Stimulated activated CD4-positive, alpha-beta T cell treated with anti-CD3 and anti-CD28 coated beads, TNF-alpha, amount 100 ng/mL, for 4 hours (primary cell): ENCODE measurements at places on chromosomes 1 and 21.
A peak's percentile ranks its signal among the peaks of the same experiment; 100 is the strongest.

DNA sequence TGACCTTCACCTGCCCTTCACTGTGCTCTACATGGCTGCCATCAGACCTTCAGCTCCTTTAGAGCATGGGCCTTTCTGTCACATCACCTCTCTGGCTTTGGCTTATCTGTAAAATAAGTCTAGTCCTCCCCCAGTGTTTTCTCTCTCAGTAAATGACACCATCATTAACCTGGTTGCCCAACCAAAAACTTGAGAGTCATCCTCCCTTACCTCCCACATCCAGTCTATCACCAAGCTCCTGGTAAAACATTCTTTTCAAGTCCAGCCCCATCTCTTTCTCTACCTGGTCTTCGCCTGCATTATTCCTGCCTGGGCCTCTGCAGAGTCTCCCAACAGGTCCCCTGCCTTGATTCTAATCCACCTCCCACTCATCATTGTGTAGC, 13.1 kb downstream of the SLC26A9 start:
- no peak for DNase-seq

DNA sequence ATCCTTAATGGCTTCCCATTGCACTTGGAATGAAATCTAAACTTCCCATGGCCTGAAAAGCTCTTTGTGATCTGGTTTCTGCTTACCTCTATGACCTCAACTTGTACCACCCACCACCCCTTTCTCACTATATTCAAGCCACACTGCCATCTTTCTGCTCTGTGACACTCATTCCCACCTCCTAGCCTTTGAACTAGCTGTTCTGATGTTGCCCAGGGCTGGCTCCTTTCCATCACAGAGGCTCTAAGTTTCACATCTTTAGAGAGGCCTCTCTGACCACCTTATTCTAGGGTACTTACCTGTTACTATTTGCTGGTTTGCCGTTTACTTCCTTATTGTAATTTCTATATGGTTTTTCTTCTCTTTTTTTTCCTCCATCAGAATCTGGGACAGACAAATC, 4.2 kb downstream of the MPZL1 start:
- no peak for DNase-seq

DNA sequence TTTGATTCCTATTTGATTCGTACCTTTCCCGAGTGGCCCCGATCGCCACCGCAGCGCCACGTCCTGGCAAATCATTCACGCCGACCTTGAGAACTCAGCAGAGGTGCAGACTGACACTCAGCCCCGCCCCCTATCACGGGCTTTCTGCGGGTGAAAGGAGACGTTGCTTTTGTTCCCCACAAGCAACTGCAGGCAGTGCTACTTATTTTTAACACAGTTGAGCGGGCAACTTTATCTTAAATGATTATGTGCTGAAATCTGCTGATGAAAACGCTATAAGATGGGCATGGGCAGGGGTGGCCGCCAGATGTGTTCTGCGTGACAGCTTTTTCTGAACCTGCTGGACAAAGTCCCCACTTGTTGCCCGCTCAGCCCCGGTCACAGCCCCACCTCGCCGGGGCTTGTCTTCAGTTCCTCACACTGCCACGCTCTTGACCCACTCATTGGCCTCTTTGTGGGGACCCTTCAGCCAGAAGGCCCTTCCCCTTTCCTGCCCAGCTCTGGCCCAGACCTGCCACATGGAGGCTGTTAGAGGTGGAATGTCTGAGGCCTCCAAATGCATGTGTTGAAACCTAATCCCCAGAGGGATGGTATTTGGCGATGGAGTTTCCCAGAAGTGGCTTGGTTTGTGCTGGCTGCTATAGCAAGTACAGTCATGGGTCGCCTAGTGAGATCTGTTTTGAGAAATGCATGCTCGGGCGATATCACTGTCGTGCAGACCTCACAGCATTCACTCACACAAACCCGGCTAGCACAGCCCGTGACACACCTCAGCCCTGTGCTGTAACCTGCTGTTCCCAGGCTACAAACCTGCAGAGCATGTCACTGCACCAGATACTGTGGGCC, 15.7 kb upstream of the PDXK start:
- DNase-seq: no peak

DNA sequence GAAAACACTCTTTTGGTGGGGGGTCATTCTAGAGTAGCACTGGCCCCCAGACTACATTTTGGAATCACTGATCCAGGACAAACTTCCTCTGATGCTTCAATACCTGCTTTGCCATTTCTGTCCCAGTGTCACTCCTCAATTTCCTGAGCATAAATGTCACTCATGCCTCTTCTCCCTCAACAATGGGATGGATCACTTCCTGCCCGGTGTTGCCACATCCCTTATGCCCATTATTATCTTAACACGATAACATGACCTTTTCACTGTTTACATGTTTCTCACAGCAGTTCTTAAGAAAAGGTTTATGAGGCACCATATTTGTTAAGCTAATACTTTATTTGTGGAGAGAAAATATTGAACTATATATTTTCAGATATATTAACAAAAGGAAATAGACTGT, 3.9 kb upstream of the ITLN1 start:
- no peak for DNase-seq

DNA sequence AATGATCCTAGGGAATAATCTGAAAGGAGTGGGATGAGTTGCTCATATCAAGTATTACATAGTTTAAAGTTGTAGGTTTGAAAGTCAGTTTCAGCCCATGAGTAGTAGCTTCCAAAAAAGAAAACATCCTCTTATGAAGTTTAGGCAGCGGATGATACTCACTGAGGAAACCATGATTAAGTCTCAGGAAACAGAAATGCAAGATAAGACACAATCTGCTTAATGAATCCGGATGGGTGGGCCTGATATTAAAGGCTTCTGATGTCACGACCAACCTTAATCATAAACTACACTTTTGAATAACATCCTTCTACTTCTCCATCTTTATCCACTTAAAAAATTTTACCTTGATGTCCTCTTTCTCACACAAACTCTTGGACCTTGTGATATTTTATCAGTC, 61.8 kb downstream of the S1PR1 start:
- no peak for DNase-seq

- no peak for DNase-seq
Measured at GRCh38 chr1:160156361-160156760, 5.0 kb downstream of the ATP1A4 start.

- DNase-seq: no peak
Measured at GRCh38 chr1:246629030-246629429, 62.8 kb downstream of the CNST start.

- no peak for DNase-seq
Measured at GRCh38 chr1:178530037-178530402, 17.1 kb downstream of the TEX35 start.

- DNase-seq: peak; percentile 3
Measured at GRCh38 chr1:36516372-36517010, 33.8 kb upstream of the CSF3R start.

- no peak for DNase-seq
Measured at GRCh38 chr1:234841281-234841680, 231.3 kb upstream of the IRF2BP2 start.

DNA sequence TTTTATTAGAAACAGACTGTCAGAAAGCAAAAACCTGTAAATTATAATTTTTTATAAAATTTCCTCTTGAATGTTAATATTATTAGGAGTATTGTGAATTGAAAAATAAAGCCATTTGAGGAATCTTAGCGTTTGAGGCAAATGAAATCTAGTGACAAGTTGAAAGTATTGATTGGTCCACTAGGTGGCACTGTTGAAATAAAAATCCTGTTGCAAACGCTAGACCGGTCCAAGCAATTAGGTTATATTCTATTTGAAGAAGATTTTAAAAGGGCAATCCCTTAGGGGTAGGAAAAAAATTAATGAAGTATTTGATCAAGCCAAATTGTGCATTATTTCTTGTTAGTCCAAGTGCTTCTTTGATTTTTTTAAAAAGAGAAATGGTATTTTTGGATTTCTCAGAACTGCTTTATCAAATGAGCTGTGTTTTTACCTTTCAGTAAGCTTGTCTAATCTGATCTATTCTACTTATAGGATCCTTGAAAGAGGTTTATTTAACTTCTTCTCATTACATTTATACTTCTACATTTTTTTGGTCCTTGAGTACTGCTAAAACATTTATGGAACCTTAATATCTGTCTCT, 57.7 kb downstream of the ATG4C start:
- DNase-seq: peak; percentile 5

DNA sequence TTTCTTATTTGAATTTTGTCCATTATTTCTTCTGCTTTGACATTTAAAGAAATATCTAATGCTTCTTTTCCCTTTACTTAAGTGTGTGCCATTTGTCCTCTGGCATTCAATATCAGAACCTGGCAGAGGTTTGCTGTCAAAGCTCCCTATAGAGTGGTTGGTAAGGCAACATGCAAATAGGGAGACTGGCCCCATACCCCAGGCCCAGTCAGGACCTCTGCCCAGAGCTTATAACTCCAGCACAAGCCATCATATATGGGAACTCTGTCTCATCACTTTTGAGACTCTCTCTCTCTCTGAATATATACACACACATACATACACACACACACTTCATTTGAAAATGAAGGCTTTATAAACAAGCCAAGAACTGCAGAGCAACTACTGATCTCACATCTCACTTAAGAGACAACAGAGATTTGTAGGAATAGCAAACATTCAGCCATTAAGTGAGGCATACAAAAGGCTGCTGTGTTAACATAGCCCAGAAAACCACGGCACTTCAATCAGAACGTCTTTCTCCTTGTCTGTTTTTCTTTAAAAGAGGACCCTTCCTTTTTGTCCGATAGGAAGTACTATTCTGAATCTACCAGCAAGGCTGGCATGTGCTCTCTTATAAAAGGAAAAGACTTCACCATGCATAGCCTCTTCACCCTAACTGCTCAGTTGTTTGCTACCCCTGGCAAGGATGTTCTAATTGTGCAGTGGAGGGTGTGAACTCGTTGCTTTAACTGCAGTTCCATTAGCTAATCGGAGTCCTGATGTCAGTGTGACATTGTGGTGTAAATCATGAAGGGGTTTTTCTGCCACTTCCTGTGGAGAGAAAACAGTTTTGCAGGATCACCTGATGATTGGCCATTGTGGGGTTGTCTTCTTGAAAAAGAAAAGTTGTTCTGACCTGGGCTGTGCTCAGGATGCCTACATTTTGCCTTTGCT, 101.7 kb downstream of the NR5A2 start:
- no peak for DNase-seq

DNA sequence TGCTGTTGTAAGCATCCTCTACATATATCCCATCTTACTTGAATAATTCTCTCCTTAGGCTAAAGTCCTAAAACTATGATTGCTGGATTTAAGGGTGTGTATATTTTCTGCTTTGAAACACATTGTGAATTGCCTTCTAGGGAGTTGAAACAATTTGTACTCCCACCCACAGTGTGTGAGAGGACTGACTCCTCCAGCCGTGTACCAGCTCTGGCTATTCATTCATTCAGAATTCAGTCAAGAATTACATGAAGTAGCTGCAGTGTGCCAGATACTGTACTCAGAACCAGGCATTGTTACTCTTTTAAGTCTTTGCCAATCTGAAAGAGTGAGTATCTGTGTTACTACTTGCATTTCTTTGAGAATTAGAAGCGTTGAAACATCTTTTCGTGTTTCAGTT, 135.0 kb downstream of the DHRS3 start:
- no peak for DNase-seq

GRCh38 chr1:107926436-107927080, 38.4 kb downstream of the VAV3 start:
- DNase-seq: no peak

DNA sequence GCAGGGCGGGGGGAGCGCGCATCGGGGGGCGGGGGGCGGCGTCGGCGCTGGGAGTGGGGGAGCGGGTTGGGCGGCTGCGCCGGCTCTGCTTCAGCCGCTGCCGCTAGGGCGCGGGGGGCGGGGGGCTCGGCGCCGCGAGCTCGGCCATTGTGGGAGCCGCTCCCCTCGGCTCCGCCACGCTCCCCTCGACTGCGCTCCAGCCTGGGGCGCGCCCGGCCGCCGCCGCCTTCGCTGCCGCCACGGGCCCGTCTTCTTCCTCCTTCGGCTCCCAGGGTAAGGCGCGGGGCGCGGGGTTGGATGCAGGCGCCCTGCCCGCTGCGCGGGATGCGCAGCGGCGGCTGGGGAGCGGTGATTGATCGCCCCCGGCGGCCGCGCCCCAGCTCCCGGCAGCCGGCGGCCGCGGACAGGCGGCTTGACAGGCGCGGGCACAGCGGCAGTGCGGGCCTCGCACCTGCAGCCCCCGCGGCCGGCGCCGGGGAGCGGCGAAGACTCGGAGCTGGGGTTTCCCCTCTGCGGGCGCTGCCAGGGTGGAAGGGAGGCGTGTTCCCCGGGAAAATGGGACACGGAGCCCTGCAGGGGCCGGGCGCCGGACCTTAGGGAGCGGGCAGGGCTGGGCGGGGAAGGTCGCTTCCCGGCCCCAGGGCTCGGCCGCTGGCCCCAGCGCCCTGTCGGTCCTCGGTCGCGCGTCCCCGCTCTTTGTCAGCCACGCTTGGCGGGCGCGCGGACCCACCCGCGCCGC, 55.3 kb downstream of the NDUFS5 start:
- no peak for DNase-seq

- no peak for DNase-seq
Measured at GRCh38 chr21:35915030-35915429, 145.3 kb downstream of the SETD4 start.

DNA sequence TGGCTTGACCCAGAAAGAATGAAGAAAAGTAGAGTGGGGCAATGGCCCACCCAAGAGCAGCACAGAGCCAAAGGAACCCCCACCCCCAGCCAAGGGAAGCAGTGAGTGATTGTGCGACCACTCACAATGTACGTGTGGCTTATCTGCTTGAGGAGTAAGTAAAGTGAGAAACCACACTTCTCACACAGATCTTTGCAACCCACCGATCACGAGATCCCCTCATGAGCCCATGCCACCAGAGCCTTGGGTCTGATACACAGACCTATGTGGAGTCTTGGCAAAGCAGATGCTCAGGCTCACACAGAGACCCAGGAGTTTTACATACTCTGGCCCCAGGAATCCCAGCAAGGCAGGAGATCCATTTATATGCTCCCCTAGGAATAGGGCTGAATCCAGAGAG, 14.0 kb upstream of the SLC9C2 start:
- no peak for DNase-seq

DNA sequence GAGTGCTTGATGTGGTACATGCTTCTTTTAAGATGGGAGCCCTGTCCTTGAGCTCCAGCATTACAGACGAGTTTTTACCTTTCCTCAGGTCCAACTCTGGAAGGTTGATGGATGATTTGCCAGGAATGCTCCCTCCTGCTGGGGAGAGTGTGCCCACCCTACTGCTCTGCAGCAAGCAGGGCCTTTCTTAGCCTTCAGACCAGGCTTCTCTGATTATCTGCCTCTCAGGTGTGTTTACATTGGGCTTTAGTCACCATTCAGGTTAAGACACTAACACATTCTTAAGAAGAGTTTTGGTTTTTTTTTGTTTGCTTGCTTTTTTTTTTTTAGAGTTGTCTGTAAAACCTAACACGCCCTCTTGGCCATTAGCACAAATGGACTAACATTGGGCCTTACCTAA, 301.8 kb downstream of the KCNT2 start:
- DNase-seq: no peak

DNA sequence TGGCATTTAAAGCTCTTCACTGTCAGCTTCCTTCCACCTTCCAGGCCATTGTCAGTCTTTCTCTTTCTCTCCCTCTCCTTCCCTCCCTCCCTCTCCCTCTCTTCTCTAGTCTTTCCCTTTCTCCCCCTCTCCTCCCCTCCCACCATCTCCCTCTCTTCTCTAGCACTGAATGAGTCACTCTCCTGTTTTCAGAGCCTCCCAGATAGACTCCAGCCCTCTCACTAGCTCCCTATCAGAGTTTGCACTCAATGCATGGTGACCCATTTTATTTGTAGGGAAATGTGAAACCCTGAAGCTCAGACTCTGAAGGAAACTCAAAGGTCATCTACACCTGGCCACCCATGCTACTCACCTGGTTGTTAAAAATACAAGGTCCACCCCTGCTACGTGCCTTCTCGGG, 4.4 kb upstream of the MATN1 start:
- DNase-seq: no peak

- no peak for DNase-seq
Measured at GRCh38 chr1:99877568-99877967, 27.4 kb downstream of the AGL start.
